ENCODE measurements at places on chromosomes 7 and 10. TPM values are rescaled to one million over a fixed set of nuclear protein-coding genes. Genes with fewer than 3 reads are reported as not detected.

- no peak for DNase-seq
These were observed 8.5 kb downstream of the DYNC2I1 start for GRCh38 chr7:158864833-158865232.

GRCh38 chr10:79149662-79150443 lies 81.1 kb downstream of the ZMIZ1 start:
- DNase-seq: peak; percentile 94

DNA sequence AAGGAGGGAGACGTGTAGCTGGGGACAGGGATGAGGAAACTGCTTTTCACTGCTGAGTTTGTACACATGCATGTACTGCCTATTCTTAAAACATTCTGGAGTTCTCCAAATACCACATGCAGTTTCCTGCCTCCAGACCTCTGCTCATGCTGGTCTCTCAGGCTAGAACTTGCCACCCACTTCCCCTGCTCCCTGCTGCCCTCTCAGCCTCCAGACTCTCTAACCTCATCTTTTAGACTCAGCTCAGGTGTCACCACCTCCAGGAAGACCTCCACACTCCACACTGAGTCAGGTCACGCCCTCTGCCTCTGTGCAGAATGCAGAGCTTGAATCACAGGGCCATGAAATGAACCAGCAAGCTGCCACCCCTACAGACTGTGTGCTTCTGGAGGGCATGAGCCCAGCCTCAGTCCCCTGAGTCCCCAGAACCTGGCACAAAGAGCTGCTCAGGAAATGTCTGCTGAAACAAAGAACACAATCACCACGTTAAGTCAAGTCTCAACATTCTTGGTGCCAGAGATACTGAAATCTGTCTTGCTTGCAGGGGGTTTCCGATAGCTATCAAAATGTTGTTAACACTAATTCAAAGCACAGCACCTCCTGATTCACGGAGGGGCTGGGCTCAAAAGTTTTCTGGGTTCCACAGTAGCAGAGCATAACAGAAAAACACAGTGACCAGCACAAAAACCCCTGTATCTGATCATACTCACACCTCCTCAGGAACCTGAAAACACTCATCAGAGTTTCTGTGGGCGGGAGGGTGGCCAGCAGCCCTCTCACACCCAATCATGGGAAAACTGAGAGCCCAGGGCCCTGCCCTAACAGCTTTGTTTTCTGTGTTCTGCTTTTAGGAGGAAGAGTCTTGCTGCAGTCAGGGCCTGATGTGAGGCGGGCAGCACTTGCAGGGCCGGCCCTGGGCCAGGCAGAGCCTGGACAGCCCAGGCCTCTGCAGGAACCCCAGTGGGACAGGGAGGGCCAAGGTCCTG lies 21.1 kb downstream of the FAM53B start:
- DNase-seq: no peak

DNA sequence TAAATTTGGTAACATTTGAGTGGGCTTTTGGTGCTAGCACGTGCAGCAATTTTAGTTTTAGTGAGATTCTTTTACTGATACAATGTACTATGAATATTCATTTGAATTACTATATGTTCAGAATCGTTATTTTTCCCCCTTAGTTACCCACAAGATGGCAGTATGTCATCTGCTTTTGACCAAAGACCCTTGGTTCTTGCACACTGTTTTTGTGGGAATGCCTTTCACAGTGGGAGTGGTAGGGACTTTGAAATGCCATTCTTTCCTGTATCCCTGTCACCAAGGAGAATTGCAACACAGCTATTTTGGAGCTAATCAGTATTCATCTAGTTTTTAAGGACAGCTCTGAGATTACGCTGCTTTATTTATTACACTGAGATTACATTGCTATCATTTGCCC lies 40.6 kb downstream of the SEC23IP start:
- DNase-seq: peak; percentile 3

DNA sequence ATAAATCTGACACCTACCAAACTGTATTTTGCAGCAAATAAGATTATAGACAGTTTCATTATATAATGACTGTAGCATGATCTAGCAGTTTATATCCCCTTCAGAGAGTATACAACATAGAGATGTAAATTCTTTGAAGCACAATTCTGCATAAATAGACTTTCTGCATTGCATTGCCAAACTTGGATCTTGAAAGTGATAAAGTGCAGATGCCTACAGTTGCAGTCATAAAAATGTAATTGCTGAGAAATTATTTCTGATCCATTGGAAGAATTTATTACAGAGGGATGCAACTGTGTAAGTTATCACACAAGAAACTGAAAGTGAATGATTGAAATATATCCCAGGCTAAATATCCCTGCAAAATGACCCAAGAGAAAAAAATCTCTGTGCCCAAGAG lies 65.1 kb downstream of the CTNNA3 start:
- DNase-seq: no peak

Gene METTL2B
- total RNA-seq: 29.2 TPM

Gene STOX1
- 0.96 TPM for total RNA-seq

Gene GNGT1
- 0.24 TPM for total RNA-seq

- DNase-seq: no peak
These were observed 36.4 kb downstream of the RABGEF1 start for GRCh38 chr7:66776800-66777442.

DNA sequence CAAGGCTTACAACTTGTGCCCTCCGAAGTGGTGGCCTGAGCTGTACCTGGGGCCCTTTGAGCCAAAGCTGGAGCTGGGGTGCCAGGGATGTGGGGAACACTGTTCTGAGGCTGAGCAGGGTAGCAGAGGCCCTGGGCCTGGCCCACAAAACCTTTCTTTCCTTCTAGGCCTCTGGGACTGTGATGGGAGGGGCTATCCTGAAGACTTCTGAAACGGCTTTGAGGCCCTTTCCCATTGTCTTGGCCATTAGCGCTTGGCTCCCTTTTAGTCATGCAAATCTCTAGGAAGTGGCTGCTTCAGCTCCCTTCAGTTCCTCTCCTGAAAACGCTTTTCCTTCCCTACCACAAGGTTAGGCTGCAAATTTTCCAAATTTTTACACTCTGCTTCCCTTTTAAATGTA lies 16.8 kb upstream of the CRYGN start:
- DNase-seq: no peak

GRCh38 chr10:13758312-13758711 lies 171.5 kb downstream of the PRPF18 start:
- no peak for DNase-seq

- no peak for DNase-seq
These were observed 49.9 kb downstream of the SCIN start for GRCh38 chr7:12620371-12620770.

DNA sequence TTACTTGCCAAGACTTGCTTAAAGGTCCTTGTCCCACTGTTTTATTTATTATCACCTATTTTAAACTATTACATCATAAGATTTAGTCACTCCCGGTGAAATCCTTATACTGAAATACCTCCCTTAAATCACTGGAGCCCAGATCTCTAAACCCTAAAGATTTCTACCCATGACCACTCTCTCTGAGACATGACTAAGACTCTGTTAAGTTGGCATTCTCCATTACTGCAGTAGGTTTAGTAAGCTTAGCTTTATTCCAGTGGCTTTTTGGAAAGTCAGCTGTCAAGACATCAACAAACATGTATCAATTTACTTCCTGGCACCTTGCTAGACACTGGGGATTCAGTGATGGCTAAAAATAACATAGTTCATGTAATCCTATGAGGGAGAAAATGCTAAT lies 874.2 kb downstream of the KCNMA1 start:
- no peak for DNase-seq

DNA sequence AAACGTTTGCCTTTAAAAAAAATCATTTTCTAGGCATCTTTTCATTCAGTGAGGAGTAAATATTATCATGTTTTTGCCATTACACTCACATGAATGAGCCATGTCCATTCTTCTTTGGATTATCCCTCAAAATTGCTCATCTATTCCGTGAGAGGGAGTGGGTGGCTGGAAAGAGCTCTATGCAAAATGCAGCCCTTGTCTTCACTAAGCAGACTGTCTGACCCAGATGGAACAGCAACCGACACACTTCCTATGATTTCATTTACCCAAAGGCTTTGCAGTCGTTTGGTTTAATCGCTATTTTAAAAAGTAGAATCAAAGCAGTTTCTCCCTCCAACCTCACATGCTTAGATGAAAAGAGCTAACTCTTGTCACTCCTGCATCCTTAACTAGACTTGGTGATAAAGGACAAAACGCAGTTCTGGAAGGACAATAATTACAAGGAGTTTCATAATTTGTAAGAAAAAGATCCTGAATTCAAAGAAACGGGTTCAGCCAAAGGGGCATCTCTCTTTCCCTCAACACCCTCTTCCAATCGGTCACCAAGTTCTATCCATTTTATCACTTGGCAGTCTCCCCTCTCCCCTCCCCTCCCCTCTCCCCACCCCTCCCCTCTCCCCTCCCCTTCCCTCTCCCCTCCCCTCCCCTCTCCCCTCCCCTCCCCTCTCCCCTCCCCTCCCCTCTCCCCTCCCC lies 198.1 kb upstream of the STK17A start:
- DNase-seq: peak; percentile 49

DNA sequence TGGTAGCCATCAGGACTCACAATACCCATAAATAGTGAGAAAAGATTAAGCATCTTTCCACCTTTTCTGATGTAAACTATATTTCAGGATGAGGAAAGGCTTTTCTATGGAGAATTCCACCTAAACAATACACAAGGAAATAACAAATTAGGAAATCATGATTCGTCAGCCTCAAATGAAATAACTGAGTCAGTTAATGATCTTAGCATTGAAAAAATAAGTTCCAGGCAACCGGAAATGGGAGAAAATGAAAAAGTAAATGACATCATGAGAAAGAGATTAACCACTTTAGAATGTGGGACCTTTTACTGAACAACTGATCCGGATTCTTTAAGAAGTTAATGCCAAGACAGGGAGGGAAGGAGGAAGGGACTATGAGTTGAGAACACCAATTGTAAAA lies 742.3 kb downstream of the TNS3 start:
- peak; percentile 50 for DNase-seq

- DNase-seq: no peak
These were observed 193.3 kb upstream of the KCND2 start for GRCh38 chr7:120079704-120080103.

Gene SPDYE5
- total RNA-seq: not detected

All from RPMI7951 (cell line).